ENCODE measurements at places on chromosomes 3 and 15.
A peak's percentile ranks its signal among the peaks of the same experiment; 100 is the strongest.

DNA sequence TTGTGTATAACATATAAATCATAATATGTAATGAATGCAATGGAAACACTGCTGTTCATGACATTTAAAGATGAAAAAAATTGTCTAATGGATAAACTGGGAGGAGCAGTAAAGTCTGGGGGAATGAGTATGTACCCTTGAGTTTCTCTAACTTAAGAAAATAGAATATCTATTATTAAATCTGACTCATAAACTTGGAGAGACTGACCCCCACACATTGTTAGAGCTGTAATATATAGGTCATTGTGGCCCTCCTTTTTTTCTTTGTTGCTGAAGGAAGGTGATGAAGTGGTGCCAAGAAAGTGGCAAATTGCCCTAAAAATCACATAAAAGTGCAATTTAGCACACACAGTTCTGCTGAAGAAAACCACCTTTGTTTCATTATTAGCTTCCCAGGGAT, 389.8 kb upstream of the RARB start:
- no peak for DNase-seq

- no peak for DNase-seq
These were observed 138.5 kb downstream of the RORA start for GRCh38 chr15:61090386-61091288.

- DNase-seq: no peak
These were observed 61.1 kb downstream of the KCNAB1 start for GRCh38 chr3:156181509-156181908.

- DNase-seq: no peak
These were observed 463.5 kb downstream of the FOXP1 start for GRCh38 chr3:71120012-71120411.

- no peak for DNase-seq
These were observed 44.4 kb downstream of the STARD9 start for GRCh38 chr15:42619656-42620371.

GRCh38 chr15:45714590-45715488, 80.0 kb downstream of the SQOR start:
- DNase-seq: peak; percentile 69

- no peak for DNase-seq
These were observed 78.3 kb upstream of the CDIN1 start for GRCh38 chr15:36501063-36501678.

GRCh38 chr15:33046329-33046728, 148.2 kb downstream of the FMN1 start:
- DNase-seq: no peak

DNA sequence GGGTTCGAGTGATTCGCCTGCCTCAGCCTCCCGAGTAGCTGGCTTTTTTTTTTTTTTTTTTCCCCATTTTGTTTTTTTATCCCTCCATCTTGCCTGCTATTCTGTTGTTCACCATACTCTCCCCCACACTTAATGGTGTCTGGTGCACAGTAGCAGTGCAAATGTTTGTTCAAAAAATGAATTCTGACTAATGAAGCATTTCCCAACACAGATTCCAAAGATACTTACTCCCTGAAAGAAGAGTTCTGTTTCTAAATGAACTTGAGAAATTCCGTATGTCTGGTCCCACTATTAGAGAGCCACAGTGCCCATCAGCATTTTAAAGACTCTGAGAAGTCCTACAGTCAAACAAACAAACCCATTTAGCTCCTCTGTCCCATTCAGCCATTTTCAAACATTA, 9.5 kb downstream of the EDEM1 start:
- DNase-seq: no peak

- DNase-seq: no peak
These were observed 201.2 kb downstream of the BCHE start for GRCh38 chr3:165635791-165636683.

GRCh38 chr3:197222937-197223370, 75.5 kb downstream of the DLG1 start:
- DNase-seq: no peak

DNA sequence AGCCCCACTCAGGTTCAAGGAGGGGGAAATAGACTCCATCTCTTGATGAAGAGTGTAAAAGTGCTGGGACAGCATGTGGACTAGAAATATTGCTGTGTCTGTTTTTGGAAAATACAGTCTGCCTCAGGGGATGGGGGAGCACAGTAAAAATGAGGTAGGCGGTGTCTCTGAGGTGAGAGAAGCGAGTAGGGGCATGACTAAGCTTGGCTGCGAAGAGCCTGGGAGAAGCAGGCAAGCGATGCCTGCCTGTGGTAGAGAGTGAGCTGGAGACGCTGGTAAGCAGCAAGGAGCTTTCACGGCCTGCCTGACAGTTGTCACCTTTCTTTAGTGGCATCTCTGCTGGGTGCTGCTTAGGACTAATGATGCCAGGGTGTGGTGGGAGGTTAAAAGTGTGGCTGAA, 49.0 kb upstream of the DCLK3 start:
- no peak for DNase-seq

- no peak for DNase-seq
These were observed 556 bp downstream of the PEX5L start for GRCh38 chr3:180036092-180036670.

GRCh38 chr15:58492661-58493397, 61.0 kb downstream of the LIPC start:
- no peak for DNase-seq

DNA sequence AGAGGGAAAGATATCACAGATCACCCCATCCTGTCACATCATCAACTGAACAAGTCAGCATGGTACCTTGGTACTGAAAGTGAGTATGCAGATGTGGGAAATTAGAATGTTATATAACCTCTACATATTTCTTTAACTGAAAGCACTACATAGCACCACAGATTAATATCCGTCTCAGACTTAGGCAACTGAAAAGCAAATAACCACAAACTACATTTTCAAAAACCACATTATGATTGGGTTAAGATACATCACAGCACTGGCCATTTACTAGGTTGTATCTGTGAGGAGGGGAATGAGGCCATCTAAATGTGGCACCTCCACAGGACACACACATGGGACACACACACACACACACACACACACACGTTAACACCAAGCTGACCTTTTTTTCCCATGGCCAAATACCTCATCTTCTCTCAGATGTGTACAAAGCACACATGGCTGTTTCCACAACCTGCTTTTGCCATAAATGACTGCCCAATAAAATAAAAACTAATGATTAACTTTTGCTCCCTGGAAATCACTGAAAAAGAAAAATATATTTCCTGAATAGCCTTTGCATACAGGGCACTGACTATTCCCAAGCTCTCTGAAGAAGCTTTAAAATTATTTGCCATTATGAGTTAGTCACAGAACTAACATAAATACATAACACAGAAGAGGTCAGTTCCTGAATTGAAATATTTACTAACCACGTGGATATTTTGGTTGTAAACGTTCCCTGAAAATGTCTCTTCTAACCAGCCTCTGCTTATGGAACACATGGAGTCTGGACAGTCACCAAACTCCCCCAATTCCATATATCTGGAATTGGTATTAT, 60.1 kb downstream of the SUMF1 start:
- DNase-seq: no peak

GRCh38 chr3:123048480-123049237, 18.2 kb upstream of the PDIA5 start:
- DNase-seq: no peak

GRCh38 chr3:56468184-56469106, at the start of gene ERC2:
TSS of gene ERC2 (minus strand) at chr3:56468467.
- peak; percentile 56 for DNase-seq

GRCh38 chr3:135213822-135214221, 418.8 kb downstream of the EPHB1 start:
- DNase-seq: no peak

All from activated CD8-positive, alpha-beta memory T cell treated with anti-CD3 and anti-CD28 coated beads, Interleukin-2, amount 50 U/mL, for 48 hours (primary cell).